ENCODE measurements at places on chromosomes 16 and 17. TPM values are rescaled to one million over a fixed set of nuclear protein-coding genes. Genes with fewer than 3 reads are reported as not detected.

DNA sequence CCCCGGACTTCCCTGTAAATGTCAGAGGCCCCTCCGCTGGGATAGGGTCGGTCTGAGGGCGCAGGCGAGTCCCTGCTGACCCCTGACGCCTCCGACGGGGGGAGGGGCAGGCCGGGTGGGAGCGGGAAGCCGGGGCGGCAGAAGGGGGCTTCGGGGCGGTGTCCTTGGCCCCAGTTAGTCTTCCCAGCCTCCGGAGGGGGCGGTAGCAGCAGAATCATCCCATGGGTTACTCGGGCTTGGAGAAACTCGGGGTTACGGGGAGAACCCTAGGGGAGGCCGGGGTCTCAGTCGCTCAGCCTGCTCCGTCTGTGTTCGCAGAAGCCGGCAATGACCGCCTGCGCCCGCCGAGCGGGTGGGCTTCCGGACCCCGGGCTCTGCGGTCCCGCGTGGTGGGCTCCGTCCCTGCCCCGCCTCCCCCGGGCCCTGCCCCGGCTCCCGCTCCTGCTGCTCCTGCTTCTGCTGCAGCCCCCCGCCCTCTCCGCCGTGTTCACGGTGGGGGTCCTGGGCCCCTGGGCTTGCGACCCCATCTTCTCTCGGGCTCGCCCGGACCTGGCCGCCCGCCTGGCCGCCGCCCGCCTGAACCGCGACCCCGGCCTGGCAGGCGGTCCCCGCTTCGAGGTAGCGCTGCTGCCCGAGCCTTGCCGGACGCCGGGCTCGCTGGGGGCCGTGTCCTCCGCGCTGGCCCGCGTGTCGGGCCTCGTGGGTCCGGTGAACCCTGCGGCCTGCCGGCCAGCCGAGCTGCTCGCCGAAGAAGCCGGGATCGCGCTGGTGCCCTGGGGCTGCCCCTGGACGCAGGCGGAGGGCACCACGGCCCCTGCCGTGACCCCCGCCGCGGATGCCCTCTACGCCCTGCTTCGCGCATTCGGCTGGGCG is 542 bp downstream of the GUCY2D start:
- no peak for DNase-seq
- H3K27ac ChIP-seq, result no peak overlapping the region
- H3K4me3 ChIP-seq, result no peak overlapping the region
- peaks cover 3% of the 10 kb centered on the region for H3K36me3 ChIP-seq

GRCh38 chr16:10876315-10876714 is 687 bp upstream of the CIITA start:
- H3K4me3 ChIP-seq, result no peak overlapping the region
- H3K36me3 ChIP-seq, result no peaks in the 10 kb centered on the region
- H3K27me3 ChIP-seq, result peaks cover 62% of the 10 kb centered on the region
- no peaks in the 10 kb centered on the region for H3K4me1 ChIP-seq
- DNase-seq, result no peak
- H3K27ac ChIP-seq, result no peak overlapping the region

- H3K27me3 ChIP-seq, result peaks cover 7% of the 10 kb centered on the region
- no peak overlapping the region for H3K27ac ChIP-seq
- no peak for DNase-seq
- H3K4me3 ChIP-seq, result no peak overlapping the region
- no peaks in the 10 kb centered on the region for H3K36me3 ChIP-seq
These were observed 4.7 kb downstream of the TRPV3 start for GRCh38 chr17:3552916-3553315.

DNA sequence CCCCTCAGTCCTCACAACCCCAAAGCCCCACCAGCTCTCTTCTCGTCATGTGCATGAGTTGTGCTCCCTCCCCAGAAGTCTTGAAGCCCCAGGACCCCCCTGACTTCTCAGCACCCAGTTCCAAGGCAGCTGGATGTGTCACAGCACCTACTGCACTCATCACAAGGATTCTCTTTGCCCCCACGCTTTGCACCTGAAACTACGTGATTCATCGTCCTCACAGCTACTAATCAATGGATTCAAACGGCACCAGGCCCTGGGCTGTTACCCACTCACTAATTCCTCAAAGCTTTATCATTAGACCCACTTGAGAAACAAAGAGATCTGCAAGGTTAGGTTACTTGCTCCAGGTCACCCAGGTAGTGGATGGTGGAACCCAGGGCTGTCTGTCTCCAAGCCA is 45.1 kb upstream of the NDRG4 start:
- H3K36me3 ChIP-seq, result no peaks in the 10 kb centered on the region
- no peak overlapping the region for H3K27ac ChIP-seq
- DNase-seq, result no peak
- peaks cover 36% of the 10 kb centered on the region for H3K27me3 ChIP-seq

- no peak overlapping the region for H3K4me3 ChIP-seq
- H3K27me3 ChIP-seq, result no peaks in the 10 kb centered on the region
- peaks cover 25% of the 10 kb centered on the region for H3K36me3 ChIP-seq
- H3K4me1 ChIP-seq, result no peaks in the 10 kb centered on the region
- H3K27ac ChIP-seq, result no peak overlapping the region
These were observed 27.9 kb upstream of the ARL6IP1 start for GRCh38 chr16:18829251-18829650.

DNA sequence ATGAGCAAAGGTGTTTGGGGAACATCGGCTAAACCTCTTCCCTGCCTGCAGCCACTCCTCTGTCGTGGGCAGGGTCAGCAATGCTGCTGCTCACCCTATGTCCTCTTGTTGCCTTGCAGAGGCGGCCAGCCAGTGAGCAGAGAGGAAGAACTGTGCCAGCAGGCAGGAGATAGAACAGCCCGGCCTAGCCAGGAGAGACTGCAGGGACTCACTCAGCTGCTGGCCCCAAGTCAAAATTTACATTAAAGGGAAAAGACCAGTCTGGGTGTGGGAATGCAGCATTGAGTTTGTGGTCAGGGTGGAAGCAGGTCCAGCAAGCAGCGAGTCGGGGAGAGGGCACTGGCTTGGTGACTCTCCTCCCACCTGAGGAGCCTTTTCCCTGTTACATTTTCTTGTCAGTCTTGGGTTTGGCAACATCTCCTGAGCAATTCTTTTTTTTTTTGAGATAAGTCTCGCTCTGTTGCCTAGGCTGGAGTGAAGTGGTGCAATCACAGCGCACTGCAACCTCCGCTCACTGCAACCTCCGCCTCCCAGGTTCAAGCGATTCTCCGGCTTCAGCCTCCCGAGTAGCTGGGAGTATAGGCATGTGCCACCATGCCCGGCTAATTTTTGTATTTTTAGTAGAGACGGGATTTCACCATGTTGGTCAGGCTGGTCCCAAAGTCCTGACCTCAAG is 22.7 kb downstream of the LIG3 start:
- no peak for DNase-seq
- peaks cover 22% of the 10 kb centered on the region for H3K4me1 ChIP-seq
- H3K27me3 ChIP-seq, result no peaks in the 10 kb centered on the region

DNA sequence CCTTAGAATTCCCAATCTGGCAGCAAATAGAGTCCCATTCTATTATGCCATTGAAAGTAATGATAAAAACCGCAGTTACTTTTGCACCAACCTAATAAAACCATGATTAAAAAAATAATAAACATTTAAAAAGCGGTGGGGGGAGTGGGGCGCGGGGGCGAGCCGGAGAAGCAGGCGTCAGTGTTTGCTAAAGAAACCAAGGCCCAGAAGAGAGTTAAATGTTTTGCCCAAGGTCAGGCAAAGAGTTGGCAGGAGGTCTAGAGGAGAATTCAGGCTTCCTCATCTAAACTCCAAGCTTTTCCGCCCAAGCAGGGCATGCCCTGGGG is 9.7 kb upstream of the PRSS22 start:
- H3K4me1 ChIP-seq, result peaks cover 5% of the 10 kb centered on the region
- H3K27me3 ChIP-seq, result peaks cover 19% of the 10 kb centered on the region
- H3K36me3 ChIP-seq, result no peaks in the 10 kb centered on the region
- peak overlapping the region; percentile 89 for H3K4me3 ChIP-seq

- no peak for DNase-seq
- H3K27me3 ChIP-seq, result peaks cover 6% of the 10 kb centered on the region
- no peak overlapping the region for H3K27ac ChIP-seq
- H3K4me1 ChIP-seq, result no peaks in the 10 kb centered on the region
- H3K36me3 ChIP-seq, result no peaks in the 10 kb centered on the region
- H3K4me3 ChIP-seq, result no peak overlapping the region
These were observed 36.4 kb upstream of the CES5A start for GRCh38 chr16:55911616-55912015.

- H3K27me3 ChIP-seq, result no peaks in the 10 kb centered on the region
- H3K27ac ChIP-seq, result no peak overlapping the region
These were observed 10.3 kb downstream of the GSG1L2 start for GRCh38 chr17:9811537-9811936.

DNA sequence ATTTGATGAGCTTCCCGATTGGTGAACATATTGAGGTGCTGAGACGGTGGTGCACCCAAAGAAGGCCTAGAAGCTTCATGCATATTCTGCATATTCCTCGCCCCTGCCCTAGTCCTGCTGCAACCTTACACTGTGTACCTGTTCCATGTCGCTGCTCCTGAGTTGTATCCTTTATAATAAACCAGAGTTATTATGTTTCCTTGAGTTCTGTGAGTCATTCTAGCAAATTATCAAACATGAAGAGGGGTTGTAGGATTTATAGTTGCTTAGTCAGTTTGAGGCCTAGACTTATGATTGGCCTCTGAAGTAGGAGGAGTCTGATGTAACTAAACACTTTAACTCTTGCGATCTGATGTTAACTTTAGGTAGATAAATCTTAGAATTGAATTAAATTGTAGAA is 436.8 kb downstream of the CA10 start:
- DNase-seq, result no peak
- H3K4me3 ChIP-seq, result no peak overlapping the region
- H3K4me1 ChIP-seq, result peaks cover 26% of the 10 kb centered on the region
- no peaks in the 10 kb centered on the region for H3K36me3 ChIP-seq

The KRT36 gene
- total RNA-seq, result not detected

The PPL gene
- 0.97 TPM for total RNA-seq

The RRN3 gene
- 25.8 TPM for total RNA-seq

The IL21R gene
- total RNA-seq, result 2.2 TPM
